ENCODE measurements at places on chromosomes 7 and 10.

- no peak for DNase-seq
Measured at GRCh38 chr7:115940460-115941060, 90.0 kb downstream of the TFEC start.

- no peak for DNase-seq
Measured at GRCh38 chr10:31095677-31096560, 64.3 kb upstream of the ZNF438 start.

DNA sequence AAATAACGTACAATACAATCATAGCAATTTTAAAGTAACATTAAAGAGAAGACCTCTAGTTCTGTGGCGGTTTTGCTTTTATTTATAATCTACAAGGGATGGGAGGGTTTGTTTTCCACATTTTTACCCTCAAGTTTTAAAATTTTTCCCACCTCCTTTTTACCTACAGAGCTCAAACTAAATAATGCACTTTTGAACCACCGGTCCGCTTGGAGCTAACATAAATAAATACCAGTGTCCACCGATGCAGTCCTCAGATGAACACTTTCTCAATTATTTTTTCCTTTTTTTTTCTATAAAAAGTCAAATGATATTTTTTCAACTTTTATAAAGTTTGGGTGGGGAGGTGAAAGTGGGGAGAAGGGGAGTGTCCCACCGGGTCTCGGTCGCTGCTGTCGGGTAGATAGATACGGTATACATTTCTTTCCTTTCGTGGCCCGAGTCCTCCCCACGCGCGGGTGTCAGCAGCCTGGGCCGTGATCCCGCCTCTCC, 3.3 kb downstream of the ZNF503 start:
- no peak for DNase-seq

GRCh38 chr7:155791836-155792235, 20.4 kb downstream of the SHH start:
- DNase-seq = no peak

- peak; percentile 90 for DNase-seq
Measured at GRCh38 chr7:155356323-155357105, 58.8 kb downstream of the INSIG1 start.

DNA sequence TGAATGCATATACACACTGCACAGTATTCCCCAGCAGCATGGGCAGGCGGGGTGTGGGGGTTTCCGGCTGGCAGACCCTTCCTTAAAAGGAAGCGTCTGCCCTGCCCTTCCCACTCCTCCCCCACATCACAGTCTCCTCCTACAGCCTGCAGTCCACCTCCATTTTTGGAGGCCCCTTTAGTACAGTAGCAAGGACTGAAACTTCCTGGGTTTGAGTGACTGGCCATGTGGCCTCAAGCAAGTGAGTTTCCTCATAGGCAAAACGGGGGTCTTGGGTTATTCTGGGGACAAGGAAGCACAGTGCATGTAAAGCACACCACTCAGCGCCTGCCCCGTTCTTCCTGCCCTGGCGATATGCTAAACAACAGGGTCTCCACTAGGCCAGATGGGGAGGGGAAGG, 62.1 kb upstream of the COL13A1 start:
- DNase-seq = no peak

- DNase-seq = no peak
Measured at GRCh38 chr7:128110641-128111364, 79.6 kb upstream of the LRRC4 start.

DNA sequence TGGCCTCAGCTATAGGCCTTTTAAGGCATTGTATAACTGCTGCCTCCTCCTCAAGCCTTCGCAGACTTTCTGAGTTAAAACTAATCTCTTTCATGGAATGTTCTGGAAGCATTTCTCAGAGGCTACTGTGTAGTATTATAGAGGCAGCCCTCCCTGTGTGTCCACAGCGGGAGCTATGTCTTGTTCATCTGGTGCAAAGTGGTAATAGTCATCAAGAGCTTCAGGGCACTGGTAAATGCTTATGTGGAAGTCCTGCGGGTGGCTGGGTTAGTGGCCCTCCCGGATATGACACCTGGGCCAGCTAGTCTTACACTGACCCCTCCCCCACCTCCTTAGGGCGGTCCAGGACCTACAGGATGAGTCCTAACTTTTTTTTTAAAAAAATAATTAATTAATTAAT, 2.2 kb upstream of the ABHD11 start:
- peak; percentile 48 for DNase-seq

DNA sequence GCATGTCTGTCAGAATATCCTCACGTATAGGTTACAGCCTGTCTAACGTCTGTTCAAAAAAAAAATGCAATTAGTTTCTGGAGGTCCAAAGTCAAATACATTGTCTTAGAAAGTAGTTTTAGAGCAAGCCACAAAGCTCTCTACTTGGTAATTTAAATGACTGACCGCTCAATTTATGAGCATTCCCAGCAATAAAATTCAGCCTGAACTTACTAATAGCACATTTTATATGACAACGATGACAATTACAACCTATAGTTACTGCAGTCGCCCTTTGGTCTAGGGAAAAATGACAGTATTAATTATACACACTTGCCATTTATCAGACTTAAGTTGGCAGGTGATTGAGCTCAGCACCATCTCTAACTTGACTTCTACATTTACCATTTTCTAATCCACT, 425.8 kb upstream of the STEAP1 start:
- no peak for DNase-seq

DNA sequence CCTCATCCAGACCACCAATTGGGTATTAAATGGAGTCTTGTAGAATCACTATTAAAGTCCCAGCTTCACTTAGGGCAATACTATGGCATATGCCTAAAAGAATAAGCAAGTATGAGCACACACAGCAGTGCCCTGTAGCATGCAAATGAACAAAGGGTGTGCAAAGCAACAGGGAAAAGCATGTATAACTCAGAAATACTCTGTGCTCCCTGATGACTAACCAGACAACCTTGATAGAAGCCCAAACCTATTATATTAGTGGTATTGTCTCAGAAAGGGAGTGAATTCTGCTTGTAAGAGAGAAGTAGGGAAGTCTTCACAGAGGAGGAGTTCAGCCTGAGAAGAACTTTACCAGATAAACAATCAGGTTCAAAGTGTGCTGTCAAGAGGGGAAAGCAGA, 131.2 kb downstream of the DGKI start:
- no peak for DNase-seq

DNA sequence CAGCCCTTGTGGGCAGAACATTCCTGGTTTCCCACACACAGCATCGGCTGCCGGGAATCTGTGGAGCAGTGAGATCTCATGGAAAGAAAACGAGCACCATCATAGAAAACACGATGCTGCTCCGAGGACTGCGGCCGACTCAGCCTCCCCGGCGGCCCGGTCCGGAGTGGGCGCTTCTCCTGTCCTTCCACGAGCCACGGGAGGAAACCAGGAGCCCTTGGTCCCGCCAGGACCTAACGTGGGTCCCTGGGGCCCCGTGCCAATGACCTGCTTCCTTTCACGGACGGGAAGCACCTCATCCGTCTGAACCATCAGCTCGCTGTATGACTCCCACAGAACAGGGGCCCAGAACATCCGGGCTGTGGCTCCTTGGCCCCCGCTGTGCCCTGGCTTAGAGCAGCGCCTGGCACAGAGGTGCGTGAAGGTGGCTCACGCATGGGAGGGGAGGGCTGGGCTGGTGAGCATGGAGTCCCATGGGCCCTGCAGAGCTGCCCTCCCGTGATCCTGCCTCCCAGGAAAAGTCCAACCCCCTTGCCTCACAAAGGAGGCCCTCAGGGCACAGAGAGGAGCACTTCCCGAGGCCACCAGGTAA, 280.5 kb downstream of the MAD1L1 start:
- DNase-seq = no peak

DNA sequence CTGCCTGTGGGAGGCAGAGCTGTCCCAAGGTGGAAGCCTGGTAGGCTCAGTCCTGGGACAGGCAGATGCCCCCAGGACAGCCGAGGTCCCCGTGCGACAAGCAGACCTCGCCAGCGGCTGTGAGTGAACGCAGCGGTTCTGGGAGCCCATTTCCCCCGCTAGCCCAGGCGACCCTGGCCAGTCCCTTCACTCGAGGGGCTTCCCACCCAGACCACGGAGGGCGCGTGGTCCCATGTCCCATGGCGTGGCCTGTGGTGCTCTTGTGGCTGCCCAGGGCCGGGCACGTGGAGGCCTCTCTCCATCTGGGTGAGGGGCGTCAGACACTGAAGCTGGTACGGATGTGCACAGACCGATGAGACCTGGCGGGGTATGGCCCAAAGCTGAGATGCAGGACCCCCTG, 67.9 kb downstream of the ELFN1 start:
- no peak for DNase-seq

- DNase-seq = no peak
Measured at GRCh38 chr10:48543182-48543844, 61.6 kb downstream of the ARHGAP22 start.

GRCh38 chr7:102875700-102876295, 37.0 kb upstream of the LRRC17 start:
- no peak for DNase-seq

DNA sequence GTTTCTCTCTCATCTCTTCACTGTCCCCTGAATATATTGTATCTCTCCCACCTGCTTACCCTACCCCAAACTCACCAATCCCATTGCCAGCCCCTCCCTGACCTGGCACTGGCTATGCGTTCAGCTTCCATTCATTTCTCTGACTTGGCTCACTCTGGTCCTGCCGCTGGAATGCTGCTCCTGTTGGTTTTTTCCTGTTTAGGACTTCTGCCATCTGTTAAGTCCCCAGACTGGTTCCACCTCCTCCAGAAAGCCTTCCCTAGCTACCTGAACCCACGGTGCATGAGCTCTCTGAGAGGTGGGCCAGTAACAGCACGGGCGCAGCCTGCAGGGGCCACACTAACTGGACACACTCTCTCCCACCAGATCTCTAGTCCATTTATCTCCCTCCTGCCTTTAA, 80.2 kb downstream of the HIF1AN start:
- DNase-seq = no peak

DNA sequence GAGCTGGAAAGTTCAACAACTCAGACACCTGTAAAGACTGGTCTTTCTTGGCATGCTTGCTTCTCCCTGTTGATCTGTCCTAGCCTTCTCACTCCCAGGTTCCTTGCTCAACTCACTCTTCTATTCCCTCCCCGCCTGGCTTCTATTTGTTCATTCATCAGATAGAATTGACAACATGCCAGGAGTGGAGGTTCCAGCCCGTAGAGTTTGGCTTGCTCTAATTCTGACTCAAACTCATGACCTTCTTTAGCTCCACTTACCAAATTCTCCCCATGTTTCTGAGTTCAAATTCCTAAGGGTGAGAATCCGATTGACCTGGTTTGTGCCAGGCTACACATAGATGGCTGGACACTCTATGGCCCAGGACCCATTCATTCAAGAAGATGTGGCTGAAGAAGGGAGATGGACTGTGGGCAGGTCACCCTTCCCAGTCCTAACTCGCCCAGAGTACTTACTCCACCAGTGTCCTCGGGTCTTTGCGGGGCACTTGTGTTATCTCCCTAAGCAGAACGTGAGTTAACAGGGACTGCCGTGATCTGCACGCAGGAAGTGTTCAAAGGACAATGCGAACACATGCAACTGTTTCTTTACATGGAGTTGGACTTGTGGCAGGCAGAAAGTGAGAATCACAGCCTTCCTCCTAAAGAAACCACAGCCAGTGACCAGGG, 4.0 kb upstream of the TMEM236 start:
- no peak for DNase-seq
